ENCODE measurements at places on chromosomes 12 and 14.
A peak's percentile ranks its signal among the peaks of the same experiment; 100 is the strongest.

- DNase-seq, result no peak
Measured at GRCh38 chr14:26191123-26191522, 406.7 kb downstream of the NOVA1 start.

- DNase-seq, result no peak
Measured at GRCh38 chr12:116171549-116171948, 105.9 kb downstream of the MED13L start.

DNA sequence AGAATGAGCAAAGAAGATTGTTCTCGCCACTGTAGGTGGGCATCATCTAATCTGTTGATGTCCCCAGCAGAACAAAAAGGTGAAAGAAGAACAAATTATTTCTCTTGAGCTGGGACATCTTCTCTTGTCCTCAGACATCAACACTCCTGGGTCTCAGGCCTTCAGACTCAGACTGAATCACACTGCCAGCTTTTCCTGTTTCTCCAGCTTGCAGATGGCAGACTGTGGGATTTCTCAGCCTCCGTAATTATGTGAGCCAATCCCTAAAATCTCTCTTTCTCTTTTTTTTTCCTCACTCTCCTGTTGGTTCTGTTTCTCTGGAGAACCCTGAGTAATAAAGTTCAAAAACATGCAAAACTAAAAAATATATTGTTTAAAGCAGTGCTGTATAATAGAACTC lies 3.7 kb upstream of the TMPRSS12 start:
- DNase-seq, result no peak

DNA sequence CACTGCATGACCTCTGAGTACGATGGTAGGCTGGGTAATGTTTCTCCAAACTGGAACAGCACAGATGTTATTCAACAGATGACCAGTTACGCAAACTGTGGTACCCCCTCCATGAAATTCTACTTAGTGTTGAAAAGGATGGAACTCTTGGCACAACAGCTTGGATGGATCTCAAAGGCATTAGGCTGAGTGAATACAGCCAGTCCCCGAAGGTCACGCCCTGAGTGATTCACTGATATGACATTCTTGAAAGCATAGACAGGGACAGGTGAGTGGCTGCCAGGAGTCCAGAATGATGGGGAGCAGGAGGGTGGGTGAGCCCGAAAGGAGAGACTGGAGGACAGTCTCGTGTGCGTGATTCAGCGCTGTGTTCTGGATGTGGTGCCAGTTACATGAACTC lies 187.5 kb upstream of the TMEM132C start:
- DNase-seq, result no peak

DNA sequence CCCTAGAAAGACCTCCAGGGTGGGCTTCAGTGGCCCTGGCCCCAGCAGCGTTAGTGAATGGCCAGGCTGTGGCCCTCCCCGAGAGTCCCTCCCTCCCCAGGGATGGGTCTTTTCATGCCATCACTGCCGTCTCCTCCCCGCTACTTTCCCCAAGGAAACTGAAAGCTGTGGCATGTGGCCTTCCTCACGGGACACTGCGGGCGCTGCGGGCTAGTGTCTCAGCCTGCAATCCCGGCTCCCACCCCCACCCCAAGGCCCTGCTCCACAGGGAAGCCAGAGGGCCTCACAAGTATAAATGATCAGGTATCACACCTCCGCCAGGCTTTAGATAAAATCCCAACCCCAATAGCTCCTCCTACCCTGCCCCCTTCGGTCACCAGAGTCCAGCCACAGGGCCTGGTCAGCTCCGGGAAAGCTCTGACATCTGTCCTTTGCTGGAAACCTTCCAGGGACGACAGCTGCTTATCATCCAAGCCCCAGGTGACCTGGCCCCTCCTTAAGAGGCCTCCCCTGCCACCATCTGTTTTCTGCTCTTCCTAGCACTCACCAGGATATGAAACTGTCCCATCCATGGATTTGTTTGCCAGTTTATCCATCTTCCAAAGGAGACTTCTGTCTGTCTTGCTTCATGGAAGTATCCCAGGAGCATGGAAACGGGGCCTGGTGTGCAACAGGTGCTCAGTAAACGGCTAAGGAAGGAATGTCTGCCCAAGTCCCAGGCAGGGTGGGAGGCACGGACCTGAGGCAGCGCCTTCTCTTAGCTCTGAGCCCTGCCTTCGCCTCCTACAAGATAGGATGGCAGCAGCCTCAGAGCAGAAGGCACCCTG lies 31.6 kb downstream of the CCDC85C start:
- DNase-seq, result no peak

GRCh38 chr14:98120831-98121464 lies 1151.0 kb downstream of the BCL11B start:
- DNase-seq, result no peak

- no peak for DNase-seq
Measured at GRCh38 chr12:102051431-102051965, 10.3 kb downstream of the WASHC3 start.

DNA sequence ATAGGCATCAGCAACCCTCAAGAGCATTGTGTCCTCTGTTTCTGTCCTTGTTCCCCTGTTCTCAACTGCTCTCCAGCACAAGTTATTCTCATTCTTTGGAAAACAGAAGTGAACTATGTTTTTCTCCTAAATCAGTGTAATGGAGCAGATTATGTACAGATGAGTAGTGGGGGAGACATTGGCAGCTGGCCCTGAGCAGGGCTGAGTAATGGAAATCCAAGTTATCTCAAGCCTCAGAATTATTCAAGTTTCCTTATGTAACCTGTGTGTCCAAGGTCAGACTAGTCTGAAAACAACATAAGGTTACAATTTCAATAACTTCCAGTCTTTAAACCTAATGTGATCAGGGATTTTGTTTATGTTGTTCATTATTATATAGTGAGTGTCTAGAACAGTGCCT lies 116.1 kb upstream of the FUT8 start:
- no peak for DNase-seq

DNA sequence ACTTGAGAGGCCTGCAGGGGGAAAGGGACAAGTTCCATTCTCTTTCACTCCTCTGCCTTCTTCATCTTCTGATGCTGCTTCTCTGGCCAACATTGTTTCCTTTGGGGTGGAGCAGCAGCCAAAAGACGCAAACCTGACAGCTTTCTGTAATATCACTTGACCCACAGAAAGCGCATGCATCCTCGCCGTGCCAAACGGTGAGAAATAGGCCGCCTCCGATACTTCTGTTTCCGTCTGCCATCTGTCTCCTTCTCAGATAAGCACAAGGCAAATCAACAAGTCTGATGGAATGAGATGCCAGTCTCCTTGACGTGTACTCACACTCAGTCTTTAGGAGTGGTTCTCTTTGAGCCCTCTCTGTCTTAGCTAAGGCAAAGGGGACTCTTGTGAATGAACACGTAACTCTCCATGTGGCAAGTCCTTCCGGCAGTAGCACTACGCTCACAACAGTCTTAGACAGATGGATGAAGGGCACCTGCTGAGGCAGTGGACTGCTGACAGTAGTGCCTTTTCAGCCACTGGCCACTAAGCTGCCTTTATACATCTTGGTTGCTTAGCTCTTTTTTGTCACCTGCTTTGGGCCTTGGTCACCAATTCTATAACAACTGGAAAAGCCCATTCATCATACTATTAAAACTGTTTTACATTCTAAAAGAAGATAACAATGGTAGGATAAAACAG lies 214.1 kb downstream of the FBXL14 start:
- DNase-seq, result no peak

GRCh38 chr12:131007031-131007739 lies 53.5 kb downstream of the ADGRD1 start:
- DNase-seq, result no peak

GRCh38 chr14:84519836-84520235 lies 1010.1 kb upstream of the FLRT2 start:
- DNase-seq, result no peak

DNA sequence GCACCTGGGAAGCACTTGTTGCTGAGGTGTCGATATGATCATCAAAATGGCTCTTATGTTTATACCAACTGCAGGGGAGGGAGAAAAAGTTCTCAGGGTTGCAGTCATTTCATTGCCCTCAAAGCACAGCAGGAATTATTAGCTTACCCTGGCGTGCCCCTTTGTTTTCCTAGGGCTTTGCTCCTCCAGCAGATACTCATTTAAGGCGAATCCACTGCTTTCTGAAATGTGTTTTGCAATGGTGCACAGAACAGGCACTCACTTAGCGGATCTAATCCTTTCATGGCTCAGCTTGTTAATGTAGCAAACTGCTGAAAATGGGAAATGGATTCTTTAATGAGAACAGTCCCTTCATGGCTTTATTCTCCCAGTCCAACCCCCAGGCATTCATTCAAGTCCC lies 76.7 kb downstream of the NKX2-1 start:
- no peak for DNase-seq

DNA sequence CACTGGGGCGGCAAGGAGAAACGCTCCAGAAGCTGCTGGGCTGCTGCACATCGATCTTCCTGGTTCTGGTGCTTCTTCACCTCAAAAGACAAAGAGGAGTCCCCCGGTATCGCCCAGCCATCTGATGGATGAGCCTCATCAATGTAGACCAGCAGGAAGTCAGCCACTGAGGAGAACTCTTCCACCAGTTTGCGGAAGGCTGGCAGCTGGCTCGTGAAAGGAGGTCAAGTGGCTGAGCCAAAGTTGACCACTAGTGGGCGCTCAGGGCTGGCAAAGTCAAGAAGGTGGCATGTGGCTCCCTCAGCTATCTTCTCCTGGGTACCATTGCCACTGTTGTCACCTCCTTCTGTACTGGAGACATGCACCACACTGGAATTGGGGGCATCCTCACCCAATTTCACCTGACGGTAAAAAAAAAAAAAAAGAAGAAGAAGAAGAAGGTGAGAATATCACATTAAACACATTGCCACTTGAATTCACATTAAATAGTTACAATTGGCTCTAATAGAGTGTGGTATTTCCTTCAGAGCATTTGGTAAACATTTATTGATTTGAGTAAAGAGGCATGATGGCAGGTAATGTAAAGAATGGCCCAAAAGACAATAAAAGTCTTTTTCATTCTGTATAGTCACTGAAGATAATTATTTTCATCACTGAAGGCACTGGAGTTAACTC lies 8.3 kb downstream of the DIO2 start:
- no peak for DNase-seq

DNA sequence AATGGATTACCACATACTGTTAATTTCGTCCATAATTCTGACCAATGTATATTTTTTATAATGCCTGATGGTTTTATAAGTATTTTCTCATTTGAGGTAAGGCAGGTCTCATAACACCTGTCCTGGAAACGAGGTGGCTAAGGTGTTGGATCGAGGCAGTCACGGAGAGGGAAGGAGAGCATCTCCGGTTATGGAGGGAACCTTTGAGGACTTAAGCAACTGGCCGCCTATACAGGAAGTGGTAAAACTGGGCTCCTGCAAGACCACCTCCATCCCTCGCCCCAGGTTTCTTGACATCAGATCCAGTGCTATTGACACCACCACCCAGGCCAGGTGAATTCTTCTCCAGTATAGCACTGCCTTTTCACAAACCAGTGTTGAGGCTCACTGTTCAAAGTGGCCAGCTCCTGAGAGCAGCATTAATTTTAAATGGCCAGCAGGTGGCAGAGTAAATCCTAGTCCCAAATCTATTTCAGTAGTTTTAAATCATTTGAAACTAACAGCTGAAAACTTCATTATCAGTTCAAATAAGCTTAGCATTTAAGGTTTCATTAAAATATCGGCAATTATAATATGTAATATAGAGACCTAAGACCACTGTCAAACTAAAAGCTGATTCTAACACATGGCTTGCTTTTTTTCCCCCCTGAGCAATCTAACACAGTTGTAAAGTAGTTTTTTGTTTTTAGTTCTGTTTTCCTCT lies 100.8 kb downstream of the PPM1A start:
- DNase-seq, result peak; percentile 55

DNA sequence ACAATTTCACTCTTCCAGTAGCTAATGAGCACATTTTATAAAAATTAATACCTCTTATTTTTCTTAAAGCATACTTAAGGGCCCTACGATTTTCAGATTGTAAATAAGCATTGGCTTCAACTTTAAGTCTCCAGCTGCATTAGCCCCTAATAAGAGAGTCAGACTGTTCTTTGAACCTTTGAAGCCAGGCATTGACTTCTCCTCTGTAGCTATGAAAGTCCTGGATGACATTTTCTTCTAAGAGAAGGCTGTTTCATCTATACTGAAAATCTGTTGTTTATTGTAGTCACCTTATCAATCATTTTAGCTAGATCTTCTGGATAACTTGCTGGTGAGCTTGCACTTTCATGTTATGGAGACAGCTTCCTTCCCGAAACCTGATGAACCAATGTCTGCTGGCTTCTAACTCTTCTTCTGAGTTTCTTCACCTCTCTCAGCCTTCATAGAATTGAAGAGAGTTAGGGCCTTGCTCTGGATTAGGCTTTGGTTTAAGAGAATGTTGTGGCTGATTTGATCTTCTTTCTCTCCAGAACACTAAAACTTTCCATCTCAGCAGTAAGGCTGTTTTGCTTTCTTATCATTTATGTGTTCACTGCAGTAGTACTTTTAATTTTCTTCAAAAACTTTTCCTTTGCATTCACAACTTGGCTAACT lies 377.1 kb upstream of the RGS6 start:
- no peak for DNase-seq

DNA sequence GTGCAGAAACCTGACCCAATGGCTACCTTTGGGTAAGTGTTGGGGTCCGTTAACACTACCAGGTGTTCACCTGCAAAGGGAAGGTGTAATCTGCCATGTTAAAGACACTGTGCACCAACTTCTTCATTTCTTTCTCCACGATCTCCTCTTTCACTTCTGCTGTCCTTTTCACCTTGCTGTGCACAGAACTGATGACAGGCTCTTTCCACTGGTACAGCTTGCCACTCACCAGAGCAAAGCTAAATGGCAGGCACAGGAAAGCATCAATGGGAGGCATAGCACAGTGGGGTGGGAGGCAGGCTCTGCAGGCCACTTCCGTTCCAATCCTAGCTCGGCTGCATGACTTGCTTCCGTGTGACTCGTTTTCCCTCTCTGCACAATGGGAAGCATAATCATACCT lies 2.6 kb upstream of the C12orf76 start:
- no peak for DNase-seq

DNA sequence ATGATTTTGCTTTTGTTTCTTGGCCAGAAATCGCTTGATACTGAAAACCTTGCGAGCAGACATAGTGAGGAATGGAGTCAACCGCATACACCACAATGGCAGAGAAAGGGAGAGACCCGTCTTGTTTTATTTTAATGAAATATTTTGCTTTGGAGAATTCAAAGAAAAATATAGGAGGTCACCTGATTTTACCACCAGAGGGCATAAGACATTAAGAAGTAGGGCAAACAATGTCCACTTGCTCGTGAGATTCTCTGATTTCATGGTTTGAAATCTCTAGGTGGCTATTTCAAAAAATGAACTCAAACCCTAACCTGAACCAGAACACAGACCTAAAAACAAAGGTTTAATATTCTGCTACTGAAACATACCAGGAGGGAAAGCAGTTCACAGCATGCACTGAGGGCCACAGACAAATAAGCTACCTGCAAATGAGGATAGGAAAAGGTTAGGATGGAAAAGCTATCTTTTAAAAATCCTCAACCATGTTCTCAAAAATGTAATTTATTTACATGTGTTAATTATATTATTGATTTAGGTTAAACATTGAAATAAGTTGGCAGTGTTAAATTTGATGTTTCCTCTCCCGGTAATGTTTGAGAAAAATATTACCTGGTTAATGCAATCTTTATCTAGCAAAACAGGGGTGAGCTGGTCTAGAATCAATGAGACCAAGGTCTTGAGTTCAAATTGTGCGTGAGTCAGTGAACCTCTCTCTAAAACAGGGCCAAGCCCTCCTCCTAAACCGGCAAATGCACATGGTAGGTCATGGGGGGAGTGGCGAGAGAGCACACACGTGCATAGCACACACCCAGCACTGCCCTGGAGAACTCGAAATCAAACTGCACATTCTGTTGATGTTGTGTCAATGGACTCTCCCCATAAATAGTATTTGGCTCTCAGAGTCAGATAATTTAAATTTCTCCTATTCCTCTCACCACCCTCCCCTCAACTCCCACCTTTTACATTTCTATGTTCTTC lies 12.5 kb downstream of the IFNG-AS1 start:
- DNase-seq, result no peak

Measured in smooth muscle cell of the brain vasculature (primary cell).